Vagina (tissue), 2 donors: ENCODE measurements at places on chromosomes 7 and 10. TPM values are rescaled to one million over a fixed set of nuclear protein-coding genes. Genes with fewer than 3 reads are reported as not detected.

The ERVW-1 gene
- not detected for total RNA-seq

- DNase-seq: no peak
Observed at GRCh38 chr7:150742286-150742968, 5.2 kb downstream of the GIMAP5 start.

DNA sequence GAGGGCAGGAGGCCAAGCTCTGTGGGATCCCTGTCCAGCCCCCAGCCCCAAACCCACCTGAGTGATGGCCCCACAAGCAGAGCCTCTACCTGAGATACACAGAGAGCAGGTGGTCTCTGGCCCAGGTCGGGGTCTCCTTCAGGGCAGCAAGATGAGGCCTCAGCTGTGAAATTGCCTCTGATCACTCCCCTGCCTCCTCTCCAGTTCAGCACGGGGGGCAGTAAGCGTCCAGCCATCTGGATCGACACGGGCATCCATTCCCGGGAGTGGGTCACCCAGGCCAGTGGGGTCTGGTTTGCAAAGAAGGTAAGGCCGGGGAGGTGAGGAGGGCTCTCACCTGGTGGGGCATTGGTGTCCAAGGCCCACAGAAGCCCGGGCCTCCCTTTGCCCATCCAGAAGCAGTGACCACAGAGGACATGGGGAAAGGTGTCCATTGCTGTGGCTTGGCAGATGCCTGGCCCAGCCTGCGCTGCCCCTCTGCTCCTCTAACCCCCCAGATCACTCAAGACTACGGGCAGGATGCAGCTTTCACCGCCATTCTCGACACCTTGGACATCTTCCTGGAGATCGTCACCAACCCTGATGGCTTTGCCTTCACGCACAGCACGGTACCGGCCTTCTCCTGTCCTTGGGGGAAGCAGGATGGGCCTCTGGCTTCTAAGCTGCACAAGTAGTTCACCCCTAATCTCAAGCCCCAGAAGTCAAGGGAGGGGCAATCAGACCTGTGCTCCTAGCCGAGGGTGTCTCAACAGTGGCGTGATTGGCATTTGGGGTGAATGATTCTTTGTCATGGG, 3.1 kb downstream of the CPA1 start:
- DNase-seq: peak; percentile 71

The FOXP2 gene
- total RNA-seq: 29.7 TPM

DNA sequence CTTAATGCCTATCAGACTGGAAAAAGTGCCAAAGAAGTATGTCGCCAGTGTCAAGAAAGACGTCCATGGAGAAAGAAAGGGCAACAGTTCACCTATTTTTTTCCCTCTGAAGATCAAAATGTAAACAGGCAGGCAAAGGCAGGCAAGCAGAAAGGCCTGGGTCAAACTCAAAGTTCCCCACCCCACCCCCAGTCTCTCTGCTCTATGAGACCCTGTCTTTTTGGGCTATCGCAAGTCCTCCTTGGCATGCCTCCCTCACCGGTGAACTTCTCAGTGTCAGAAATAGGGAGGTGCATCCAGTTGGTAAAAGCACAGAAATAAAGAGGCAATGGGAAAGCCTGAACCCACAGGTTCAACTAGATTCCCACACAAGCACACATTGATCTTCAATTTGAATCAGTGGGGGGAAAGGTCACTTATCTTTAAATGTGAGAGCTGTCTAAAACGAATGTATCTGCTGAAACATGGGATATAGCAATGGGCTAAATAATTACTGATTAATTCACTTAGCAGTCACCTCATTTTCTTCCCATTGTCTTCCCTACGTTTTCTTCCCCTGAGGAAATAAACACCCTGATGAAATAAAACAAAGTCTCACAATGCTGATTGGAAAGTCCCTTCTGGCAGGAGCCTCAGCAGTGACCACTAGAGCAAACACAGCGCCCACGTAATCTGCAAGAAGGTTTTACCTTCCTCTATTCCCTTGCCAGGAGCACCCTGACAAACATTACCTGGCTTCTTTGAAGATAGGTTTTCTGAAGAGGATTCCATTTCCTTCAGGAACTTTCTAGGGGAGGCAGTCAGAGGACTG, 31.1 kb downstream of the JAZF1 start:
- no peak for DNase-seq

DNA sequence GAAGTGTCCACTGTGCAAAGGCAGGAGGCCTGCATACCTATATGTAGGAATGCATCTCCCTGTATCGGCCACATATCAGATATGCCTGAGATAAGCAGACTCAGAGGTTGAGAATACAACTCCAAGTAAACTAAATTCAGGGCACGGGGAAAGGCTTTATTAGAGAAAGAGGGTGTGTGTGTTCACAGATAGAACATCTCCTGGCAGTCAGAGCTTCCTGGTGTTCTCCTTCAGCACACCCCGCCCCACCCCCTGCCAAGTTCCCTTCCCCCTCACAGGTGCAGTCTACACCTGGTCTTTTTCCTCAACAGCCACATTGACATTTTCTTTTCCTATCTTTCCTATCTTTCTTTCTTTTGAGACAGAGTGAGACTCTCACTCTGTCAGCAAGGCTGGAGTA, 17.1 kb downstream of the GBX1 start:
- no peak for DNase-seq

The FAM180A gene
- 7.1 TPM for total RNA-seq

DNA sequence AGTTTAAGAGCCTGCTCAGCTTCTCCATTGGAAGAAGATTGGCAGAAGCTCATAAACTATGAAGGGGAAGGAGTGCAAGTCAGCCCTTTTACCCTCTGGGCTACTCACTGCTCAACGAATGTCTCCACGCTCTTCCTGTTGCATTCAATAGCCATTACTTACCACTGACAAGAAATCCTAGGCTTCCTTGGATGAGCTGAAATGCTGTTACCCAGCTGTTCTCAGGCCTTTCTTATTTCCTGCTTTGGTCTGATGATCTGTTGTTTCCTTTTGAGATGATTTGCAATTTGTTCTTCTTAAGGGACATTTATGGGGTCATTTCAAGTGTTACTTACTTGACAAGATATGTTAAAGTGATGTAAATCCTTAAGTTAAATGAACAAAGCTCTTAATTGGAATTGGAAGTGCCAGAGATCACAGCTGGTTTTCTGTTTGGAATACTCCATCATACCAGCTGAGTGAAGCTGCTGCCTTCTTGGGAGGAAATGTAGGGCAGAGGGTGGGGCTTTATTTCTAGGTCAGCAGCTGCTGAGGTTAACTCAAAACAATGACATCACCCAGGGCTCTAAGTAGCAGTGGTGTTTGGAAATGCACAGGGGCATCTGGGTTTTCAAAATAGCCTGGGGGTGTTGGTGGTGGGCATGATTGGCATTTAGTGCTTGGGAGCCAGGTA, 170.0 kb downstream of the PRKCQ start:
- peak; percentile 87 for DNase-seq
